Cardiac atrium fibroblast (primary cell): ENCODE measurements at places on chromosomes 12 and 14. TPM values are rescaled to one million over a fixed set of nuclear protein-coding genes. Genes with fewer than 3 reads are reported as not detected.

The ANKRD33 gene
- not detected in 2 replicates for total RNA-seq

The OTOGL gene
- total RNA-seq, result 0.81 and 1.1 TPM in 2 replicates

The CS gene
- total RNA-seq, result 71.7 and 119 TPM in 2 replicates

The LRRC43 gene
- total RNA-seq, result 1.1 and 5.4 TPM in 2 replicates

The MYO1H gene
- total RNA-seq, result not detected in 2 replicates

The LRIG3 gene
- 4.0 and 15.1 TPM in 2 replicates for total RNA-seq

The KCNJ8 gene
- 0.16 and 0.36 TPM in 2 replicates for total RNA-seq

The CCDC196 gene
- total RNA-seq, result not detected in 2 replicates

The STAT6 gene
- total RNA-seq, result 100 and 101 TPM in 2 replicates

The MORN3 gene
- total RNA-seq, result 0.90 TPM in 1 of 2 replicates, not detected in the other

The RTL1 gene
- not detected in 2 replicates for total RNA-seq

The MYL2 gene
- not detected in 2 replicates for total RNA-seq

The ANO4 gene
- 4.0 and 5.3 TPM in 2 replicates for total RNA-seq

The CPSF2 gene
- total RNA-seq, result 23.5 and 32.9 TPM in 2 replicates

The C12orf75 gene
- total RNA-seq, result 23.5 and 47.3 TPM in 2 replicates

The CIT gene
- 2.0 and 7.0 TPM in 2 replicates for total RNA-seq

The KLRC2 gene
- total RNA-seq, result not detected in 2 replicates

The RDH5 gene
- 7.2 and 10.0 TPM in 2 replicates for total RNA-seq

The SLC5A8 gene
- not detected in 2 replicates for total RNA-seq

The SLC39A5 gene
- not detected in 2 replicates for total RNA-seq

The FAIM2 gene
- 18.8 and 21.5 TPM in 2 replicates for total RNA-seq

The CMA1 gene
- total RNA-seq, result not detected in 2 replicates

The CELA1 gene
- not detected in 2 replicates for total RNA-seq

The GYS2 gene
- total RNA-seq, result not detected in 2 replicates

The ZC2HC1C gene
- not detected in 2 replicates for total RNA-seq

The KRT82 gene
- total RNA-seq, result not detected in 2 replicates

The NPAS3 gene
- total RNA-seq, result 0.18 TPM in 1 of 2 replicates, not detected in the other

The PTCSC3 gene
- not detected in 2 replicates for total RNA-seq

The KCNC2 gene
- not detected in 2 replicates for total RNA-seq

The PHETA1 gene
- total RNA-seq, result 6.0 and 21.7 TPM in 2 replicates

The ADAM21 gene
- 1.3 and 1.4 TPM in 2 replicates for total RNA-seq

The OTUB2 gene
- 1.5 and 2.3 TPM in 2 replicates for total RNA-seq

The AICDA gene
- not detected in 2 replicates for total RNA-seq

The DNAJC22 gene
- 0.72 and 1.5 TPM in 2 replicates for total RNA-seq

The RITA1 gene
- 11.7 and 19.8 TPM in 2 replicates for total RNA-seq

The CBLN3 gene
- total RNA-seq, result 2.8 and 3.4 TPM in 2 replicates
